ENCODE measurements at places on chromosomes 2 and 18.

DNA sequence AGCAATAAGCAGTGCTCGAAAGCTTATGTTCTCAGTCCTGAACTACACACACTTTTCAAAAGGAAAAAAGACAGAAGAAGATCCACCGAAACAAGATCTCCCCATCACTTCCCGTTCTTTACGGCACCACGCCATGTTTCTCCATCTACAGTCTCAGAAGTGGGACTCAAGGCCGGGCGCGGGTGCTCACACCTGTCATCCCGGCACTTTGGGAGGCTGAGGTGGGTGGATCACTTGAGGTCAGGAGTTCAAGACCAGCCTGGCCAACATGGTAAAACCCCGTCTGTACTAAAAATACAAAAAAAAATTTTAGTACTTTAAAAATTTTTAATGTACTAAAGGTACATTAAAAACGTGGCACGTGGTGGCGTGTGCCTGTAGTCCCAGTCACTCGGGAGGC, 31.2 kb downstream of the ZNF516 start:
- DNase-seq: no peak

- DNase-seq: no peak
These were observed 43.9 kb downstream of the TNS1 start for GRCh38 chr2:217958884-217959225.

DNA sequence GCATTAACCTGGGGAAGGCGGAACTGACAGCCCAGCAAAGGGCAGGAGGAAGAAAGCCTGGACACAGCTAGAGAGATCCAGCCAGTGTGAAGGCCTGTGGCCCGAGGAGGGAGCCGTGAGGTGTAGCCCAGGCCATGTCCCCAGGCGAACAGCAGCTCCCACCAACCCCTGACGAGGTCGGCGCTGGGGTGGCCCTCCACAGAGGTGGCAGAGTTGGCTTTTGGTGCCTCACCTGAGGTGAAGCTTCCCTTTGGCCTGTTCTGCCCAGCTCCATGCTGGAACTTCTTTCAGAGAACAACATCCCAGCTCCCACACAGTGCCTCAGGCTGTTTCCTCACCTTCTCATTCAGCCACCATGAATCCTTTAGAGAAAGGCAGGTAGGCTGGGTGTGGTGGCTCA, 13.3 kb downstream of the TMEM177 start:
- DNase-seq: no peak

DNA sequence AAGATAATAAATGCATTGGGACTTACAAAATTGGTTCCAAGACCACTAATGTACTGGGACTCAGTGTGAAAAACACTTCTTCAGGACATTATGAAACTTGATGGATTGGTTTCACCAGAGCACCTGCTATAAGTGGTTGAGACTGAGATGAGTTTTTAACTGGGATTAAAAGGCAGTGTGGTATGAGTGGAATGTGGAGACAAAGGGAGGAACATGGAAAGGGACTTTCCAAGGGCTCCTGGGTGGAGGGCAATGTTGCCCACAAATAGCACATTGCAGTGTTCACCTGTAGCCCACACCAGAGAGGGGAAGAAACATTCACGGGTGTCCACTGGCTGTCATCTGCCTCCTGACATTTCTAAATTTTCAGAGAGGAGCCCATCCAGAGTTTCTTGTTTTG, 253.3 kb upstream of the TANK start:
- DNase-seq: no peak

GRCh38 chr2:189659734-189660133, 1.5 kb upstream of the ASNSD1 start:
- DNase-seq: no peak

DNA sequence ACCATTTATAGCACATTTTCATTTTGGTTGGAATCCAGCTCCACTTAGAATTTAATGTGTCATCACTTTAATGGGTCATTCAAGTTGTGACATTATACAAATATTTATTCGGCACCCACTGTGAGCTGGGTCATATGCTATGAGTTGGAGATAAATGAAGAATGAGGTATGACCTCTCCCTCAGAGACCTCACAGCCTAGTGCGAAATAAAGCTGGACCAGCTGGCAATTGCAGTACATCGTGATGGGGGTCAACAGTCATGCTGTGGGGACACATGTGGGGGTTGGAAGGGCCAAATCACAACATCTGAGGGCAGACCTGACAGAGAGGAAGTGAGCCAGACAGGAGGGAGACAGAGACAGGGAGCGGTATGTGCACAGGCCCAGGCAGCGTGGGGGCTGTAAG, 175.4 kb downstream of the MAIP1 start:
- DNase-seq: no peak

GRCh38 chr2:99605036-99605435, 115.2 kb upstream of the REV1 start:
- no peak for DNase-seq

- DNase-seq: no peak
These were observed 450.4 kb upstream of the TCF4 start for GRCh38 chr18:56038171-56039030.

Data from transverse colon (tissue), 4 donors.